Left renal cortex interstitium (tissue), 4 donors: ENCODE measurements at places on chromosomes 12 and 14. TPM values are rescaled to one million over a fixed set of nuclear protein-coding genes. Genes with fewer than 3 reads are reported as not detected.

- no peak for DNase-seq
Observed at GRCh38 chr14:105258846-105259245, 10.5 kb downstream of the BTBD6 start.

- no peak for DNase-seq
Observed at GRCh38 chr12:19688532-19688931, 249.2 kb downstream of the AEBP2 start.

- no peak for DNase-seq
Observed at GRCh38 chr12:38872156-38872555, 33.2 kb downstream of the CPNE8 start.

- DNase-seq: no peak
Observed at GRCh38 chr14:66105815-66106214, 380.4 kb upstream of the CCDC196 start.

The FLVCR2 gene
- polyA plus RNA-seq: 8.4 TPM

The MAP1LC3B2 gene
- 7.9 TPM for polyA plus RNA-seq

The GALNT8 gene
- polyA plus RNA-seq: 3.1 TPM
